ENCODE measurements at places on chromosomes 1 and 21.
A peak's percentile ranks its signal among the peaks of the same experiment; 100 is the strongest.

DNA sequence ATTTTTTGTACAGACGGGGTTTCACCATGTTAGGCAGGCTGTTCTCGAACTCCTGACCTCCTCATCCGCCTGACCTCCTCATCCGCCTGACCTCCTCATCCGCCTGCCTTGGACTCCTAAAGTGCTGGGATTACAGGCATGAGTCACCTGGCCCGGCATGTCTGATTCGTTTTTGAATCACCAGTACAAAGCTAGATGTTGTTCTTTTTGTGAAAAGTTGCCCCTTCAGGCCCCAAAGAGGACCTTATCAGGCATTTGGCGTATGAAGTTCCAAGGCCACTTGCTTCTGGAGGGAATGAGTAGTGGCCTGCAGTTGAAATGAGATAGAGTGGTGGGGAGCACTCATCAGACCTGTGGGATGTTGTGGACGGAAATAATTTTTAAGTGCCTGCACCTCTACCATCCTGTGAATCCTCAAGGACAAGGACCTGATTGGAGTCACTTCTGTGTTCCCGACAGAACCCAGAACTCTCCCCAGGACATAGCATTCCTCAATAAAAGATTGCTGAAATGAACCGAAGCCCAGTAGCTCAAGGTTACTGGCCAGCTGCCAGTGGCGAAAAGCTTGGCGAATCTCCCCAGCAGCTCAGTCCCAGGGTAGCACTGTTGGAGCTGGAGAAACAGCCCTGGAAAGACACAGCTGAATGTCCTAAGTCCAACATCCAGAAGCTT is 50.1 kb downstream of the NDUFS5 start:
- H3K27ac ChIP-seq = peak overlapping the region; percentile 66
- DNase-seq = peak; percentile 83
- H3K27me3 ChIP-seq = peaks cover 7% of the 10 kb centered on the region
- H3K4me3 ChIP-seq = no peak overlapping the region
- no peaks in the 10 kb centered on the region for H3K36me3 ChIP-seq
- peaks cover 16% of the 10 kb centered on the region for H3K4me1 ChIP-seq

- H3K4me3 ChIP-seq = no peak overlapping the region
- H3K27me3 ChIP-seq = no peaks in the 10 kb centered on the region
- peak overlapping the region; percentile 4 for H3K27ac ChIP-seq
- no peak for DNase-seq
Observed at GRCh38 chr1:6823793-6824192, 38.5 kb downstream of the CAMTA1 start.

GRCh38 chr1:21129407-21129806 is 47.3 kb downstream of the EIF4G3 start:
- no peak overlapping the region for H3K4me3 ChIP-seq
- no peaks in the 10 kb centered on the region for H3K4me1 ChIP-seq

DNA sequence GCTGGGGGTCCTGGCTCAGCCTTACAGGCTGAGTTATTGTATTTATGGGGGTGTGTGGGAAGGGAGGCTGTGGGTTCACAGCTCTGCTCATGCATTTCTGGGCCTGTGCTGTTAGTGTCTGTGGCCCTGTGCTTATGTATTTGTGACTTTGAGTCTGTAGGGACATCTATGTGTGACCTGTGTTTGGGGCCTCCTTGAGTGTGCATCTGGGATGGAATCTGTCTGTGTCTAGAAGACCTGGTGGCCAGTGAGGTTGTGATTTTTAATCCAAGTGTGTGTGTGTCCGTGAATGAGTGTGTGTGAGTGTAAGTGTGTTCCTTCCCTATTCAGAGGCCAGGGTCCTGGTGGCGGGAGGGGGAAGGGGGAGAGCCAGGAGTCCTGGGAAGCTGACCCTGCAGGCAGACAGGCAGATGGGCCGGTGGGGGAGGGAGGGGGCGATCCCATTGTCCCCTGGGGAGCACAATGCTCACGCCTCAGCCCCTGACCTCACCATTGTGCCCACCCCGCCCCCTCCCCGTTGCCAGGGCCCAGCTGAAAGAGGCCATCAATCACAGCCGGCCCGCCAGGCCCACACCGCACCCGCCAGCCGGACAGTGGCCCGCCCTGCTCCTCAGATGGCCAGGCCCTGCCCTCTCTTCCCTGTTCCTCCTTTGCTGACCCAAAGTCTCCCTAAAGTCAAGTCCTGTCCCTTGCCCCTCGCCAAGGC is 19.6 kb downstream of the SLC27A3 start:
- H3K27me3 ChIP-seq = no peaks in the 10 kb centered on the region
- no peak overlapping the region for H3K27ac ChIP-seq
- no peak for DNase-seq
- H3K4me3 ChIP-seq = no peak overlapping the region
- H3K36me3 ChIP-seq = no peaks in the 10 kb centered on the region

DNA sequence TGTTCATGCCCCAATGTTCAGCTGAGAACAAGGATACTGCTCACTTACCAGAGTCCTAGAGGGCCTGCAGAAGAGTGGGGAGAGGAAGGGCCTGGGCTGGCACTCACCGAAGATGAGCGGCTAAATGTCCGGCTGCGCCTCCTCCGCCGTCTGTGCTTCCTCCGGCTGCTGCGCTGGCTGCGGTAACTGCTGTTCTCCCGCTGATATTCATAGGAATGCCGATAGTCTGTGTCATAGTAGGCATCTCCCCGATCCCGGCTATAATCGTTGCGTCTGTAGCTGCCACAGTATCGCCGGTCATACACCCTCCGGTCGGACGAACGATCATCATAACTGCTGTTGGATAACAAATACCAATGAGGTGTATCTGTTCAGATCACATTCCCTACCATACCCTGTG is 3.9 kb downstream of the CLK2 start:
- H3K27ac ChIP-seq = no peak overlapping the region
- no peaks in the 10 kb centered on the region for H3K27me3 ChIP-seq
- H3K4me3 ChIP-seq = no peak overlapping the region

GRCh38 chr1:84712276-84712874 is 22.1 kb upstream of the SSX2IP start:
- no peak overlapping the region for H3K4me3 ChIP-seq
- no peaks in the 10 kb centered on the region for H3K36me3 ChIP-seq
- no peaks in the 10 kb centered on the region for H3K4me1 ChIP-seq

GRCh38 chr21:44829507-44830092 is 11.7 kb upstream of the SUMO3 start:
- no peaks in the 10 kb centered on the region for H3K4me1 ChIP-seq
- no peaks in the 10 kb centered on the region for H3K27me3 ChIP-seq
- H3K36me3 ChIP-seq = no peaks in the 10 kb centered on the region
- DNase-seq = no peak
